EL (cell line): ENCODE measurements at places on chromosomes 11 and 22.
A peak's percentile ranks its signal among the peaks of the same experiment; 100 is the strongest.

DNA sequence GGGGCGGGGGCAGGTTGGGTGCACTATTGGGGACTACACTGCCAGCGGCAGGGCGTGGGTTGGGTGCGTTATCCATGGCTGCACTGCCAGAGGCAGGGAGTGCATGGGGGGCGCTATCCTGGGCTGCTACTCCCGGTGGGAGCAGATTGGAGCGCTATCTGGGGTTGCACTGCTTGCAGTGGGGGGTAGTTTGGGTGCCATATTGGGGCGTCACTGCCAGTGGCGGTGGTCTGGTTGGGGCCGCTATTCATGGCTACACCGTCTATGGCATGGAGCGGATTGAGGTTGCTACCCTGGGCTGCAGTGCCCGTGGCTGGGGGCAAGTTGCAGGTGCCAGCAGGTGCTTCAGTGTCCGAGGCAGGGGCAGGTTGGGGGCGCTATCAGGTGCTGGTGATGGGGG lies 36.2 kb downstream of the C22orf42 start:
- DNase-seq, result no peak

GRCh38 chr11:31240340-31240904 lies 129.1 kb downstream of the DCDC1 start:
- DNase-seq, result peak; percentile 27

- DNase-seq, result no peak
Measured at GRCh38 chr11:12752868-12753524, 78.8 kb downstream of the TEAD1 start.

DNA sequence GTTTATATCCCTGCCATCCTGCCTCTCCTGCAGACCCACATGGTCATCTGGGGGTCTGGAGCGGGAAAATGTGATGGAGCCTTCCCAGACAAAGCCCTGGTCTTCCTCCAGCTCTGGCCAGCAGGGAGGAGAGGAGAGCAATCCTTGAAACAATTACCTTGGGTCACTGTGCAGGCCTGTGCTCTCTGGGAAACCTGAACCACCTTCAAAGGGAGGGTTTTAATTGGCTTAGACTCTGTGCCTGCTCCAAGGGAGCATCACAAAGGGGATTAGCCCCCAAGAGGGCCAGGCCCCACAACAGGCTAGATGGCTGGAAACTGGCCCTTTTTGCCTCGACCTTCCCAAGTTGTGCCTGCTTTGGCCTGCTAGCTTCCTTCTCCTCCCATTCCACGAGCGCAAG lies 351.9 kb downstream of the TENM4 start:
- DNase-seq, result no peak

- no peak for DNase-seq
Measured at GRCh38 chr22:39024519-39025308, 3.8 kb downstream of the APOBEC3D start.

GRCh38 chr11:7577291-7578190 lies 63.7 kb downstream of the PPFIBP2 start:
- DNase-seq, result peak; percentile 57

DNA sequence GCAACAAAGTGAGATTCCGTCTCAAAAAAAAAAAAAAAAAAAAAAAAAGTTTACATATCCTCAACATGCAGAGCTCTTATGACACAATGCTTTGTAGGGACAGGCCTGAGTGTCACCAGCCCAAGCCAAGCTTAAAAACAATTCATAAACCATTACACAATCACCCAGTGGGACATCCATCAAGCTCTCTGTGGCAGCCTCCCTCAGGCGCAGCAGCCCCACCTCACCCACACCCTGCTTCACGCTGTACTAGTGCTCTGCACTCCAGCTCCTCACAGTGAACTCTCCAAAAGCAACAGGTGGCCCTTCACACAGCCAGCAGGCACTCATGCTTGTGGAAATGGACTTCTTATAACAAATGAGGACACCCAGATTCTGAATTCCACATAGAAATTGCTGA lies 3.5 kb upstream of the FOXRED2 start:
- no peak for DNase-seq

DNA sequence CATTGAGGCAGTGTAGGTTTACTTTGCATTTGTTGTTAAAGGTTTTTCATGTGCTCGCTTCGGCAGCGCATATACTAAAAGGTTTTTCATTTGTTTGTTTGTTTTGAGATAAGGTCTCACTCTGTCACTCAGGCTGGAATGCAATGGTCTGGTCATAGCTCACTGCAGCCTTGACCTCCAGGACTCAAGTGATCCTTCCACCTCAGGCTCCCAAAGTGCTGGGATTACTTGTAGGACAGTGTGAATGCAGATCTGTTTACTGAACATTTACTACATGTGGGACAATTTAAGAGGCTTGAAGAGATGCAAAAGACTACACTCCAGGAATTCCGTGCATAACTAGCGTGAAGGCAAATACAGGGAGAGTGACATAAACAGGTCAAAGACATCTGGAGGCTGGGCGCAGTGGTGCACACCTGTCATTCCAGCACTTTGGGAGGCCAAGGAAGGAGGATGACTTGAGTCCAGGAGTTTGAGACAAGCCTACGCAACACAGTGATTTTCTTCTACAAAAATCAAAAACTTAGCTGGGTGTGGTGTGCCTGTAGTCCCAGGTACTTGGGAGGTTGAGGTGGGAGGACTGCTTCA lies 34.1 kb downstream of the YPEL1 start:
- no peak for DNase-seq

DNA sequence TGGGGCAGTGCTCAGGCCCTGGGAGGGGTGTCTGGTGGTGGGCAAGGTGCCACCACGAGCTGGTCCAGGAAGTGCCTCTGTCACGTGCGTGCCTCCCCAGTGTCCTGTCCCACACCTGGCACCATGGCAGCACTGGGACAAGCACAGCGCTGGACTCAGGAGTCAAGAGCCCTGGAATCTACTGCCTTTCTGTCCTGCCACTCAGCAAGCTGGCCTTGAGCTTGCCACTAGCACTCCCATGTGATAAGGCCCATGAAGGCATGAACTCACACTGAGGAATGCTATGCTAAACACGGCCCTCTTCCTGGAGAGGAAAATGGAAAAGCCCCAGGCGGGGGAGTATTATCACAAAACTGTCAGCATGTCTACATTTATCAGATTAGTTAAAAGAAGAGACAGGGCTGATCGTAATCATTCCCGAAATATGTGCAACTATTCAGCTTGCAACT lies 50.7 kb upstream of the SLC35C1 start:
- no peak for DNase-seq

DNA sequence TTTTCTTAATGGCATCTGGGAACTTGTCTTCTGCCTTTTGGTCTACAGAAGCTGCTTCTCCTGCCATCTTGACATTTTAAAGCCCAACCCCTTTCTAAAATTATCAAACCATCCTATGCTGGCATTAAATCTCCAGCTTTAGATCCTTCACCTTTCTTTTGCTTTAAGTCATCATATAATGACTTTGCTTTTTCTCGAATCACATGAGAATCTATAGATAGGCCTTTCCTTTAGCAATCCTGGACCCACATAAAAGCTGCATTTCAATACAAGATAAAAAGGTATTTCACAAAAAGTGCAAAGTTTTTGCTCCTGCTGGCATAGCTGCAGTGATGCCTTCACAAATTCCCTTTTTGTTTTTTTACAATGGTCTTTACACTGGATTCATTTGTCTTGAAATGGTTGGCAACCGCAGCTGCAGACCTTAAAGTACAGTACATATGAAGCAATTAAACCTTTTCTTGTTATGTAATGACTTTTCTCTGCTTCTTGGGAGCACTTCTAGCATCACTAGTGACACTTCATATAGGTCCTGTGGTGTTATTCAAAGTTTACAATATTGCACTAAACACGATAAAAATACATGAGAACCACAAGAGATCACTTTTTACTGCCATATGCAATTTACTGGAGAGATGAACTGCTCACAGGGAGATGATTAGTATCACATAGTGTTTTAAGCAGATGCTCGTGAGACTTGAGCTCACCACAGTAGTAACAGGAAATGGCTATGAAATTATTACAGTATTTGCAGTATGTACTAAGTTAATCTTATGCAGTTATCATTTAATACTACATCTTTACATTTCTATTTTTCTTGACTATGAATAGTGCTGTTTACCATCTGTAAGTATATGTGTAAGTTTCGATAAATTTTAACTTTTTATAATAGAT lies 41.6 kb downstream of the ACER3 start:
- no peak for DNase-seq

GRCh38 chr11:102241026-102241425 lies 76.3 kb upstream of the BIRC3 start:
- peak; percentile 32 for DNase-seq

DNA sequence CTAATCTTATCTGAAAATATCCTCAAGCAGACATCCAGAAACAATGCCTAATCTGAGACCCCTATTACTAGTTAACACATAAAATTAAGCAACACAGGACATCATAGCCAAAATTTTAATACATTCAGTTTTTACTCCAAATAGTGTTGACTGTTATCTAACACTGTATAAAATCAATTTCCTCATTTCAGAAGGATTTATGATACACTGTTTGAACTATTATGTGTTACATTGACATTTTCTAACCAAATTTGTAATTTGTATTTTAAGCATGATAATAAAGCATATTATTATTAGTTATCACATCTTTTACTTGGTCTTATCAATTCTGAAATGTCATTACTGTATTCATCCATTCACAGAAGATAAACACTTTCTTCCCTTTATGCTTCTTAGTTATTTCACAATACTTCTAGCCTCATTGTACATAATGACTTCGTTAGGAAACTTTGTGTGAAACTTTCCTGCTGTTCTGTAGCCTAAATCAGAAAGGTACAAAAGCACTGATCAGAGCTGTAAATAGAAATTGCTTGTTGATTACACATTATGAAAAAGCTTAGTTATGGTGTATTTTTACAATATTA lies 1248.9 kb downstream of the JRKL start:
- no peak for DNase-seq

- no peak for DNase-seq
Measured at GRCh38 chr11:36620246-36620645, 22.2 kb upstream of the RAG2 start.

DNA sequence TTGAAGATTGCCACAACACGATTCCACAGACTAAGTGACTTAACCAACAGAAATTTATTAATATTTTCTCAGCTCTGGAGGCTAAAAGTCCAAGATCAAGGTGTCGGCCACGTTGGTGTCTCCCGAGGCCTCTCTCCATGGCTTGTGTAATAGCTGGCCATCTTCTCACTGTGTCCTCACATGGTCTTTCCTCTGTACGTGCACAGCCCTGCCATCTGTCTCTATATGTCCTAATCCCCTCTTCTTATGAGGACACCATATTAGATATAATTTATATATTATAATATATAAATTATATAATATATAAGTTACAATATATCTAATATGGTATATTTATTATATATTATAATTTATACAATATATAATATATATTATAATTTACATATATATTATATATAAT lies 25.1 kb upstream of the SCGB1A1 start:
- no peak for DNase-seq

GRCh38 chr11:108574675-108575074 lies 18.9 kb downstream of the EXPH5 start:
- no peak for DNase-seq

- peak; percentile 99 for DNase-seq
Measured at GRCh38 chr11:96306933-96307775, 35.8 kb downstream of the MAML2 start.

DNA sequence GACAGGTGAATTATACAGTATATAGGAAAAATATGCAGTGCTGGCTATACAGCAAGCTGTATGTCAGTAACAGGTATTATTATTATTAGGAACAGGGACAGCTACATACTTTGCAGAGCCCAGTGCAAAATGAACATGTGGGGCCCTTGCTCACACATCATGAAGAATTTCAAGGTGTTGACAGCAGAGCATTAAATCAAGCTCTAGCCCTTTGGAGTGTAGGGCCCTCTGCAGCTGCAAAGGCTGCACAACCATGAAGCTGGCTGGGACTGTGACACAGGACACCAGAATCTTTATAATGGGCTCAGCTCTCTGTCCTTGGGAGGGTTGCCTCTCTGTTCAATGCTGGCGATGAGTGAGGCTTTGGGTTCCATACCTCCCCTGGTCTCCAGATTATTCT lies 44.9 kb upstream of the DAGLA start:
- no peak for DNase-seq

- DNase-seq, result no peak
Measured at GRCh38 chr11:67612751-67613150, 6.0 kb downstream of the NDUFV1 start.

DNA sequence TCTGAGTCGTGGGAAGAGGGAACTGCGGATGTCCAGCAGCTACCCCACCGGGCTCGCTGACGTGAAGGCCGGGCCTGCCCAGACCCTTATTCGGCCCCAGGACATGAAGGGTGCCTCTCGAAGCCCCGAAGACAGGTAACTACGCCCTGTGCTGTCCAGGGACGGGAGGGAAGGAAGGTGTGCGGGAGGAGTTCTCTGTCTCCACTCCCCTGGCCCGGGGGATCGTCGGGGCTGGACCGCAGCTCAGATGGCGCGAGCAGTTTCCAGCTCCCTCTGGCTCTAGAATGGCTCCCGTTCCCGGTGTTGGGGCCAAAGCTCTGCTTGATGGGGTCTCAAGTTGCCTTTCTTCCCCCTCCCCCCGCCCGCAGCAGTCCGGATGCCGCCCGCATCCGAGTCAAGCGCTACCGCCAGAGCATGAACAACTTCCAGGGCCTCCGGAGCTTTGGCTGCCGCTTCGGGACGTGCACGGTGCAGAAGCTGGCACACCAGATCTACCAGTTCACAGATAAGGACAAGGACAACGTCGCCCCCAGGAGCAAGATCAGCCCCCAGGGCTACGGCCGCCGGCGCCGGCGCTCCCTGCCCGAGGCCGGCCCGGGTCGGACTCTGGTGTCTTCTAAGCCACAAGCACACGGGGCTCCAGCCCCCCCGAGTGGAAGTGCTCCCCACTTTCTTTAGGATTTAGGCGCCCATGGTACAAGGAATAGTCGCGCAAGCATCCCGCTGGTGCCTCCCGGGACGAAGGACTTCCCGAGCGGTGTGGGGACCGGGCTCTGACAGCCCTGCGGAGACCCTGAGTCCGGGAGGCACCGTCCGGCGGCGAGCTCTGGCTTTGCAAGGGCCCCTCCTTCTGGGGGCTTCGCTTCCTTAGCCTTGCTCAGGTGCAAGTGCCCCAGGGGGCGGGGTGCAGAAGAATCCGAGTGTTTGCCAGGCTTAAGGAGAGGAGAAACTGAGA lies 1.4 kb downstream of the ADM start:
- DNase-seq, result no peak
